ENCODE measurements at places on chromosomes 11 and 22. TPM values are rescaled to one million over a fixed set of nuclear protein-coding genes. Genes with fewer than 3 reads are reported as not detected.
A peak's percentile ranks its signal among the peaks of the same experiment; 100 is the strongest.

- DNase-seq = peak; percentile 67
These were observed 430 bp downstream of the CDC42EP1 start for GRCh38 chr22:37560608-37561211.

DNA sequence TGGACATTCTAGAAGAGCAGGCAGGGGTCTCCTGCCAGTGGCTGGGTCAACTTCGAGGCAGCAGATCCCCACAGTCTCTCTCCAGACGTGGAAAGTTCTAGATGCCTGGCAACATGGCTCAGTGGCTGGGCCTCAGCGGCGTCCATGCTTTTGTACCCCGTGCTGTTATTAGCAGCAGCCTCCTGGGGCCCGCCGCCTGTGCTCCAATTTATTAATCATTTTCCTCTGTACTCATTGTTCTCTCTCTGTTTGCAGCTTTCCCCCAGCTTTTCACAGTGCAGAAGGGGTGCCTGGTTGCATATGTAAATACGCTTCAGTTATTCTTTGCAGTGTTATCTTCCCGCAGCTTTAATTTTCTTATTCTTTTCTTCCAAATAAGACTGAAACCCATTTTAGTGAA, 515.1 kb downstream of the TBC1D22A start:
- DNase-seq = no peak

GRCh38 chr22:37353839-37354238, 71.5 kb downstream of the CYTH4 start:
- DNase-seq = peak; percentile 74

- DNase-seq = no peak
These were observed 12.1 kb upstream of the XBP1 start for GRCh38 chr22:28812516-28812915.

- peak; percentile 73 for DNase-seq
These were observed 1.4 kb downstream of the MDK start for GRCh38 chr11:46382646-46383403.

DNA sequence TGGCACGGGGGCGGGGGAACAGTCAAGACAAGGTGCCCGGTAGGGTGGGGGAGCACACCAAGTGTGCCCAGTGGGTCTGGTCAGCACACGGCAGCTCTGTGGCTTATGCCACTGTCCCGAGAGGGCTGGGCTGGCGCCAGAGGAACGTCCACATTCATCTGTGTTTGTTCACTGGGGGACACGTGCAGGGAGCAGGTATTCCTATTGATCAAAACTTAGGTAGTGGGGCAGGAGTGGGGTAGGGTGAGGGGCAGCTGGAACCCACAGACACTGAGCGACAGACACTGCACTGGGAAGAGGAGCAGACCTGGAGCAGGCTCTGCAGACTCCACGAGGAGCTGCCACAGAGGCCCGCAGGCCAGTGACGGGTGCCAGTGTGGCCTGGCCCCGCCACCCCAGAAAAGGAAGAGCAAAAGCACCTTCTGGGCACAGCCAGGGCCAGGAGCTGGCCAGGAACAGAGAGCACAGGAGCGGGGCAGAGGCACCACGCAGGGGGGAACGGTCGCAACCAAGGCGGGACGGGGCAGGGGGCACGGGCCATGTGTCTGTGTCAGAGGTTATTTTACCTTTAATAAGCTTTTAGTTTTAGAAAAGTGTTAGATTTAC, 2.1 kb upstream of the MOB2 start:
- no peak for DNase-seq

DNA sequence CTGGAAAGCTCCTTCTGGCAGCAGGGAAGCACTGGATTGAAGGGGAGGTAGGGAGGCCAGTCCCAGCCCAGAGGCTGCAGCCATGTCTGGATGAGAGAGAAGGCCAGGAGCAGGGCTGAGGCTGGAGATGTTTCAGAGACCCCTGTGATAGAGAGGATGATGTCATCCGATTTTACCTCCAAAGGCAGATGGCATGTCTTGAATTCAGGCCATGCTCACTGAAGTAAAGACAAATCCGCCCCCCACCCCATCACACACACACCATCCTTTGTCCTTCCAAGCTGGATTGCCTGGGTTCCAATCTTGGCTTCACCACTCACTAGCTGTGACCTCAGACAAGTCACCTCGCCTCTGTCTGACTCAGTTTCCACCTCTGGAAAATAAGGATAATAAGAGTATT, 47.2 kb downstream of the TP53I11 start:
- DNase-seq = no peak

GRCh38 chr22:22080270-22080669, 97.7 kb upstream of the TOP3B start:
- no peak for DNase-seq

- DNase-seq = peak; percentile 96
These were observed 2.8 kb upstream of the ROBO4 start for GRCh38 chr11:124900464-124900863.

DNA sequence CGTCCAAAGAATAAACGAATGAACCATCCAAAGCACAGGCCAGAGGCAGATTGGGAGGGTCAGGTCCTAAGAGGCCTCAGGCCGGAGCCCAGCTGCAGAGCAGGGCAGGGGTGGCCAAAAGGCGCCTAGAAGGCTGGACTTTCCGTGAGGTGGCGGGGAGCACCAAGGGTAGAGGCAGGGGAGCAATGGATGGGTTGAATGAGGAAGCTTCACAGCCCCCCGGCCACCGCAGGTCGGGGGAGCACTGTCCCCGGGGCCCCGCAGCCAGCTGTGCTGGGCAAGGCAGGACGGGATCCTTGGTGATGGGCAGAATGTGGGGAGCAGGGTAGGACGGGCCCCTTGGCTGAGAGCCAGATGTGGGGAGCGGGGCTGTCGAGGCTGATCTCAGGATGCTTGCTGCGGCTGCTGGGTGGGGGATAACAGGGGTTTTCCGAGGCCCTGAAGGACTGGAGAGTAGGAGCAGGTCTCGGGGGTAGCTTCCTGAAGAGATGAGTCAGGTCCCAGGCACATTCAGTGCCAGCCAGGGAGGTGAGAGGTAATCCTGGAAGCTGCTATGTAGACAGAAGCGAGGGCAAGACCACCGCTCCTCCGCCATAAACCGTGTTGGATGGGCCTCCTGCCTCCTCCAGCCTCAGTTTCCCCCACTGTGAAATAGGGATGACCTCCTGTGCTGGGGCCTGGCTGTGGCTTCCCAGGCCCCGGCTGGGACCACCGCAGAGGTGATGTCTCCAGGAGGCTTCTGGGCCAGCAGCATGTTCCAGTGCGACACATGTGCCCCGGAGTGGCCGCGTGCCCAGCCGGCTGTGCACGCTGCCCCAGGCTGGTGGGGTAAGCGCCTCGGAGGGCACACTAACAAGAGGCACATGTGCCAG, 34.6 kb upstream of the KCNQ1OT1 start:
- DNase-seq = no peak

DNA sequence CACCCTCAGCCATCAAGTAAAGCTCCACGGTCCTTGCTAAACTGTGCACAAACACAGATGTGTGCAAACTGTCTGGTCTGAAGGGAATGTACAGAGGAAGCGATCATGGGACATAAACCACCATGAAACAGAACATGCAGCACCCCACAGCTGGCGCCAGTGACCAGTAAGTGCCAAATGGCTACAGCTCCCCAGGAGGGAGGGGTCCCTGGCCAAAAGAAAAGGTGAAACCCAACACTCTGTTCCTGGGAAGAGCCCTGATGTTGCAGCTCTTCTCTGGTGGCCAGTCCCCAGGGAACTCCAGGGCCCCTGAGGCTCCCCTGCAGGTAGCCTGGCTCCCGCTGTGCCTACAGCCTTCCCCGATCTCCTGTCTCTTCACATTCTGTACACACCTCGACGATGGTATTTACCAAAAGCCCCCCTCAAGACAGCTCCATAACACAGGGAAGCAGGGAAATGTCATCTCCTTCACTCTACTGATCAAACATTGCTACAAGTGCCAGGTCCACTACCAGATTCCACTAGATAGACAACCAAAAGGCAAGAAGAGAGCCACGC, 2.9 kb downstream of the DGCR6L start:
- no peak for DNase-seq

DNA sequence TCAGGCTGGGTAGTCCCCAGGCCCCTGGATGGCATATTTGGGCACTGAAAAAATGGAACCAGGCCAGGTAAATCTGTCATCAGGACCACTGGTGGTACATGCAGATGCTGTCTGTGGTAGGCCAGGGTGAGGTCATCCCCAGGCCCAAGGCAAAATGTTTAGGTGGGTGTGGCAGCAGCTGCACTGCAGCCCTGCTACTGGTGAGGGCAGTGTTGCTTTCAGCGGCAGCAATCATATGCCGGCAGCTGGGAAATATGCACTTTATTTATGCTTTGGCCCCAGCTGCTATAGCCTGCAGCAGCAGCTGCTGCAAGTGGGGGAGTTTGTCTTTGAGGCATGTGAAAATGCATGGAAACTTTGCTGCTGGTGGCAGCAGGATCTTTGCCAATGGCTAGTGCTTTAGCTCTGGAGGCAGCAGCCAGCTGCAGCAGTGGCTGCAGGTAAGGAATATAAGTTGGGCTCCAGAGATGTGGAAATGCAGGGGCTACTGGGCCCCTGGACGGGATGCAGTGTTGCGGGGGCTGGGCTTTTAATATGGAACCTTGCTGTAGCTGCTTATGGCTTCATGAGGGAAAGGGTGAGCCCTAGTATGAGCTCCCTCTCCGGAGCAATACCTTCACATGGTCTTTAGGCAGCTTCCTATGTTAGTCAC, 365.7 kb upstream of the CADM1 start:
- no peak for DNase-seq

DNA sequence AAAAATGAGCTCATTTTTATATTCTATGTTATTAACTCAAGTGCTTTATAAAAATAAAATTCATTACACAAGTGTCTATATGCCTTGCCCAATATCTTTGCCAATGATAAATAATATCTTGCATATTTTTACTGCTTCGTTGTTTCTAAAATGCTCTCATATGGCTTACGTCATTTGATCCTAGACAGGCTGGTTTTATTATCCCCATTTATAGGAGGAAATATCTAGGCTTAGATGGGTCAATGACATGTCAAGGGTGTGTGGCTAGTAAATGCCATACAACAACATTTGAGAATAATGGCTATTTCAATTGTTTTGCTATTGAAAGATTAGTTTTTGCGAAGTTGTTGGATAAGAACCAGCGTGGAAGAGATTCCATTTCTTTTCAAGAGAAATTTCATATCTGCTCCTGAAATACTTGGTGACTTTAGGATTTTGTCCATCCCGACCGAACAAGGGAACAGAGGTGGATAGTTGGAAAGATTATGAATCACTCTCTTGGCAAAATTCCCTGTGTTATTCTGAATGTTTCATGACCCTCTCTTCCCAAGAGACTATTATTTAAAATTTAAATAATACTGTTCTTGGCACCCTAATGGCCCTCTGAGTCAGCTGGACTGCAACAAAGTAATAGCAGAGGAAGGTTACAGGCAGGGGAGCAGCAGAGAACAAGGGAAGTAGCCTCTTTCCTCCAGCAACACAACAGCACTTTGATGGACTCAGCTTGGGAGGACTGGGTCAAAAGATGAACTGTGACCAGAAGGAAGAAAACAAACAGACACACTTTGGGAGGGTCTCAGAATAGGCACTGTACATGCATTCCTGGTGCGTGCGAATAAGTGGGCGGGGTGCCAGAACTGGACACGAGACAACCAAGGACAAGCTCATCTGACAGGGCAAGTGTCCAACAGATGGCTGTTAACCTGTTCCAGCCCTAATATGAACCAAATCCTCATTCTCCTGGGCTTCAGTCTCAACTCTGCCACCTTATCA, 94.5 kb downstream of the ME3 start:
- peak; percentile 93 for DNase-seq

DNA sequence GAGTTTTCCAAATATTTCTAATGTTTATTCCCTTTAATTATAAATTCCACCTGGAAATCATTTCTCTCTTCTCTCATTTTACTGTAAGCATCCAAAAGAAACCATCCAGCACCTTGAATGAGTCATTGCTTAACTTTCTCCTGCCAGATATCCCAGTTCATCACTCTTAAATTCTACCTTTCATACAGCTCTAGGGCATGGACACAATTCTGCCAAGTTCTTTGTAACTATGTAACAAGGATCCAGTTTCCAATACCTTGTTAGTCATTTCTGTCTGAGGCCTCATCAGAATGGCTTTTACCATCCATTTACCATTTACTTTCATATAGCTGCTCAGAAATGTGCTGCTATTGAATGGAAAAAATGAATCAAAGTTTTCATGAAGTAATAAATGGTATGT, 455.4 kb upstream of the TENM4 start:
- DNase-seq = no peak

DNA sequence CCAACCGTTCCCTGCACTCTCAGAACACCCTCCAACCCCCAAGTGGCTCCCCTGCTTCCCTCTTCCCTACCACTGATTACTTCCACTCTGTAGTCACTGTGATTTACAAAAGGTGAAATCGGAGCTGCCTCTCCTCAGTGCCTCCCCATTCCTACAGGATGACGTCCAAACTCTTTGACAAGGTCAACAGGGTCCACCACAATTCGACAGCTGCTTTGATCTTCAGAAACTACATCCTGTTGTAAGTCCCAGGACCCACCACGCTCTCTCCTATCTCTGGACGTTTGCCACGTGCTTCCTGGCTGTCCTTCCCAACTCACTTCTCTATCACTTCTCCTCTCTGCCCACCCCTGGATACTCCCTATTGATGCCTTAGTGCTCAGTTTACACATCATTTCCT, 85.0 kb upstream of the EIF3D start:
- DNase-seq = no peak

- DNase-seq = no peak
These were observed 390.9 kb downstream of the DLG2 start for GRCh38 chr11:85236211-85236610.

- peak; percentile 5 for DNase-seq
These were observed 73.1 kb upstream of the KIRREL3 start for GRCh38 chr11:127073621-127074020.

GRCh38 chr11:114820621-114821020, 142.3 kb downstream of the NXPE2 start:
- no peak for DNase-seq

DNA sequence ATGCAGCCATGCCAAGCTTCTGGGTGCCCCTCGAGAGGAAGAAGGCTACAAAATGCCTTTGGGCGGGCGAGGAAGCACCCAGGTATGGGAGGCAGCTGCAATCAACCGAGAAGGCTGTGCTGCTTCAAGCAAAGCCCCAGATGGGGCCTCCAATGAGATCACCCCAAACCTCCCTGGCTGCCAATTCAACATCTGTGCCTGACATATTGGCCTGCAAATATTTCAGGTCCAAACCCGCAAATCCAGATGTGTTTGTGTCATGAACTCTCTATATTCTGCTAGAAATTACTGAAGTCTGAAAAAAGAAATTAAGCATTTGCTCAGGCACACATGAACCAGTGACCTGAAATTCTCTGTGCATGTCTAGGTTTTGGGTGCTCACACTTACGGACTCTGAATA, 78.8 kb upstream of the RCN1 start:
- DNase-seq = no peak

GRCh38 chr11:34405079-34405858, 33.5 kb upstream of the CAT start:
- peak; percentile 91 for DNase-seq

GRCh38 chr11:133175103-133175502, 357.2 kb downstream of the OPCML start:
- DNase-seq = no peak

MS4A1 gene
- 0.13 TPM for polyA plus RNA-seq

CXCR5 gene
- not detected for polyA plus RNA-seq

NPTXR gene
- polyA plus RNA-seq = 0.99 TPM

USP2 gene
- polyA plus RNA-seq = 0.33 TPM

HSPB2 gene
- polyA plus RNA-seq = 8.4 TPM

TMEM151A gene
- 0.33 TPM for polyA plus RNA-seq

KCNJ11 gene
- polyA plus RNA-seq = not detected

EEF1G gene
- polyA plus RNA-seq = 544 TPM

TRIM29 gene
- 0.86 TPM for polyA plus RNA-seq

TRIM51 gene
- polyA plus RNA-seq = not detected

TMEM225 gene
- polyA plus RNA-seq = not detected

C11orf97 gene
- polyA plus RNA-seq = not detected

SLC25A18 gene
- polyA plus RNA-seq = not detected

ELFN2 gene
- 0.48 TPM for polyA plus RNA-seq

DEUP1 gene
- polyA plus RNA-seq = not detected

Data from GM23248 (cell line).